ENCODE measurements at places on chromosomes 7 and 10. TPM values are rescaled to one million over a fixed set of nuclear protein-coding genes. Genes with fewer than 3 reads are reported as not detected.

HMX2 gene
- 1.7 TPM for polyA plus RNA-seq

ZC3HAV1L gene
- polyA plus RNA-seq = 20.2 TPM

TRIM50 gene
- 0.23 TPM for polyA plus RNA-seq

MYO1G gene
- polyA plus RNA-seq = 0.31 TPM

PON1 gene
- 0.34 TPM for polyA plus RNA-seq

PSTK gene
- polyA plus RNA-seq = 8.0 TPM

SPAM1 gene
- not detected for polyA plus RNA-seq

OR2A14 gene
- polyA plus RNA-seq = not detected

KCND2 gene
- 1.7 TPM for polyA plus RNA-seq

FZD8 gene
- polyA plus RNA-seq = 17.5 TPM

TCF7L2 gene
- 42.8 TPM for polyA plus RNA-seq

TSPAN12 gene
- 194 TPM for polyA plus RNA-seq

TMEM196 gene
- polyA plus RNA-seq = not detected

SPRN gene
- polyA plus RNA-seq = 4.2 TPM
